ENCODE measurements at places on chromosomes 1 and 21. TPM values are rescaled to one million over a fixed set of nuclear protein-coding genes. Genes with fewer than 3 reads are reported as not detected.

DNA sequence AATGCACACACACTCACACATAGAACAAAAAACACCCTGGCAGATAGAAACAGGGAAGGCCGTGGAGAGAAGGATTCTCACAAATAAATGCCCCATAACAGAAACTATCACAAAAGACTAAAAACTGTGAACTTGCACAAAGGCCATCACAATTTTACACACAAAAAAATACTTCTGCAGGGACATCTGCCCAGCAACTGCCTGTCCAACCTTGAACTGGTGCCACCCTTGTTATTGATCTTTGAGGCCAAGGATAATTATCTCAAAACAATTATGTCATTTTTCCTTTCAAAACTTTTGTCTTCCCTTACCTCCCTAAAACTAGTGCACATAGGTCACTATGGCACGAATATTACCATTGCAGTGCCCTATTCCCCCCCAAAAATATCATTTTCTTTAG lies 143.8 kb upstream of the KCTD3 start:
- no peak overlapping the region for H3K27ac ChIP-seq
- H3K4me1 ChIP-seq, result no peaks in the 10 kb centered on the region
- no peak overlapping the region for H3K4me3 ChIP-seq
- DNase-seq, result no peak
- H3K27me3 ChIP-seq, result no peaks in the 10 kb centered on the region

DNA sequence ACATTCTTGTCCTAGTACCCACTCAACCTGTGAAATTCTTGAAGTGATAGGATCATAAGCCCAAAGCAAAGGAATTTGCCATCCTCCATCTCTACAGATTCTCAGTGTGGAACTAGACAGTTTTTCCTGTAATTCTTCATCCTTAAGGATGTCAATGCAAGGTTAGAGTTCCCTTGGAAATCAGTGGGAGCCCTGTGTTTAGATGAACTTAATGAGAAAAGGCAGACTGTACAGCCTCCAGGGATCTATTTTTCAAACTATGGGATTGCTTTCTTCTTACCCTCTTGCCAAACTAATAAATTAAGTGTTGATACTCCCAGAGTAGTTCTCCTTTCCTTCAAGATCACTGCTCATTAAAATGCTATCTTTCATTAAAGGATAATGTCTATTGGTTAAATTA lies 78.1 kb upstream of the OLFM3 start:
- no peaks in the 10 kb centered on the region for H3K36me3 ChIP-seq
- no peak overlapping the region for H3K4me3 ChIP-seq
- H3K27me3 ChIP-seq, result no peaks in the 10 kb centered on the region

Gene ANGPTL3
- total RNA-seq, result not detected

DNA sequence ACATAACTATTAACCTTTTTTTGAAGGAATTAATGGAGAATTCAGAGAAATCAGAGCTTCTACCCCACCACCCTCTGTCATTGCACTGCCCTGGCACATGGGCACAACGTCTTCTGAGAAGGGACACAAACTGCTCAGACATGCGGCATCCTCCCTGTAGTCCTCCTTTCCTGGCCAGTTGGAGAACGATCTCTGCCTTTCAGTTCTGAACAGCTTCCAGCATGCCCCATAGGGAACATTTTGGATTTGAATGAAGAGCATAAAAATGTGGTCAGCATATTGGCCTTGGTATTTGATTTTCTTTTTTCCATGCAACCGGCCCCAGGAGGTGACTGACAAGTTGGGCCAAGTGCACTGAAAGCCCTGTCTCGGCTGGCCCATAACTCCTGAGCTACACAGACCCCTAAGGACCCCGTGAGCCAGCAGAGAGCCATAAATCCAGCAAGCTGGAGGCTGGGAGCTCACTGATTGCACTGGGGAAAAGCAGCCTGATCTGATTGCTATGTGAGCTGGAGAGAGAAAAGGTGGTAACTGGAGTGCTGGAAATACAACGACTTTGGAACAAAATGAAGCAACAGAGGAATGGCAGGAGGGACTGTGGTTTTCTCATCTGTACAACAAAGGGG lies 10.9 kb upstream of the BLACAT1 start:
- no peak overlapping the region for H3K27ac ChIP-seq
- peaks cover 46% of the 10 kb centered on the region for H3K27me3 ChIP-seq
- DNase-seq, result no peak
- H3K4me1 ChIP-seq, result no peaks in the 10 kb centered on the region

DNA sequence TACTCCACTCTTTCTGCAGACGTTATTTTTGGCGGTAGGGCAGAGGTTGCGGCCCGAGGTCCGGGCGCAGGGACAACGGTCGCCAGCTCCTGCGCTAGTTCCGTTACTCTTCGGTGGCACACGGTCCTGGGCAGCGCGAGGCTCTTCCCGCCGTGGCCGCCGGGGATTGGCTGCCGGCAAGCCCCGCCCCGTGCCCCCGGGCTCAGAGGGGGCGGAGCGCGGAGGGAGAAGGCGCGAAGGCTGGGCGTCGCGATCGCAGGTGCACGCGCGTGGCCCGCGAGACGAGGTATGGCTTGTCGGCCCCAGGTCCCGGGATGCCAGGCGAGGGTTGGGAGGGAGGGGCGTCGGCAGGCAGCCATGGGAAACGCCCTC lies 518 bp upstream of the SHE start:
- DNase-seq, result no peak
- peak overlapping the region; percentile 66 for H3K27ac ChIP-seq
- H3K4me1 ChIP-seq, result peaks cover 21% of the 10 kb centered on the region
- H3K36me3 ChIP-seq, result no peaks in the 10 kb centered on the region

- H3K27me3 ChIP-seq, result no peaks in the 10 kb centered on the region
- no peak overlapping the region for H3K27ac ChIP-seq
- no peaks in the 10 kb centered on the region for H3K36me3 ChIP-seq
- no peak for DNase-seq
Measured at GRCh38 chr1:41795205-41795762, 123.4 kb downstream of the HIVEP3 start.
